ENCODE measurements at places on chromosomes 11 and 22.

- no peak for DNase-seq
Measured at GRCh38 chr11:742156-742546, 5.1 kb upstream of the TALDO1 start.

GRCh38 chr22:37094239-37094638, 15.3 kb downstream of the TMPRSS6 start:
- DNase-seq, result no peak

- DNase-seq, result no peak
Measured at GRCh38 chr11:33682446-33682845, 18.2 kb downstream of the C11orf91 start.

GRCh38 chr22:27557286-27558008, 244.1 kb downstream of the MN1 start:
- no peak for DNase-seq

GRCh38 chr11:74672956-74673692, 58.1 kb downstream of the CHRDL2 start:
- DNase-seq, result peak; percentile 70

- DNase-seq, result no peak
Measured at GRCh38 chr11:101397979-101398378, 185.8 kb downstream of the TRPC6 start.
